Gastrocnemius medialis (tissue), 4 donors: ENCODE measurements at places on chromosomes 16 and 17. TPM values are rescaled to one million over a fixed set of nuclear protein-coding genes. Genes with fewer than 3 reads are reported as not detected.
A peak's percentile ranks its signal among the peaks of the same experiment; 100 is the strongest.

- peaks cover 13% of the 10 kb centered on the region for H3K4me1 ChIP-seq
- DNase-seq, result no peak
- peaks cover under 1% of the 10 kb centered on the region for H3K27me3 ChIP-seq
- no peaks in the 10 kb centered on the region for H3K36me3 ChIP-seq
- H3K27ac ChIP-seq, result no peak overlapping the region
- H3K4me3 ChIP-seq, result no peak overlapping the region
These were observed 6.2 kb upstream of the NOTUM start for GRCh38 chr17:81967244-81967532.

DNA sequence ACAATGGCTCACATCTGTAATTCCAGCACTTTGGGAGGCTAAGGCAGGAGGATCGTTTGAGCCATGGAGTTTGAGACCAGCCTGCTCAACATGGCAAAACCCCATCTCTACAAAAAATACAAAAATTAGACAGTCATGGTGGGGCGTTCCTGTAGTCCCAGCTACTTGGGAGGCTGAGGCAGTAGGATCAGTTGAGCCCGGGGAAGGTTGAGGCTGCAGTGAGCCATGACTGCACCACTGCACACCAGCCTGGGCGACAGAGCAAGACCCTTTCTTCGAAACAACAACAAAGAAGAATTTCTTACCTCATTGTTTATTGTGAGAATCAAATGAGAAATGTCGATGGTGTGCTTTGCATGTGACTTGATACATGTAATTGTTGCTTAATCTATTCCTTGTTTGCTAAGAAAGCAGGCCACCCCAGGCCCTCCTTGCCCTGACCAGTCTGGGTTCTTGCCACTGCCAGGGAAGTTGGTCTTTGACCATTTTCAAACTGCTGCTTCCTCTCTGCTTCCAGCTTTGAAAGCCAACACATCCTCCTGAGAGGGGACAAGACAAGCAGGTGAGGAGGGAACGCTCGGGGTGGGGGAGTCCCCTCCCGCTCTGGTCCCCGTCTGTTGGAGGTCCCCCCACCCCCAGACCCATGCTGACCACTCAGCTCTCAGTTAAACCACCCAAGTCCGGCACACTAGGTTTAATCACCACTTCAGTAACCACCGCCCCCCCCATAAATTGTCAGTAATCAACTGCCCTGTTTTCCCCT lies 47.3 kb upstream of the CPNE2 start:
- no peaks in the 10 kb centered on the region for H3K27me3 ChIP-seq
- DNase-seq, result no peak
- H3K4me3 ChIP-seq, result no peak overlapping the region
- no peak overlapping the region for H3K27ac ChIP-seq
- no peaks in the 10 kb centered on the region for H3K36me3 ChIP-seq
- no peaks in the 10 kb centered on the region for H3K4me1 ChIP-seq

DNA sequence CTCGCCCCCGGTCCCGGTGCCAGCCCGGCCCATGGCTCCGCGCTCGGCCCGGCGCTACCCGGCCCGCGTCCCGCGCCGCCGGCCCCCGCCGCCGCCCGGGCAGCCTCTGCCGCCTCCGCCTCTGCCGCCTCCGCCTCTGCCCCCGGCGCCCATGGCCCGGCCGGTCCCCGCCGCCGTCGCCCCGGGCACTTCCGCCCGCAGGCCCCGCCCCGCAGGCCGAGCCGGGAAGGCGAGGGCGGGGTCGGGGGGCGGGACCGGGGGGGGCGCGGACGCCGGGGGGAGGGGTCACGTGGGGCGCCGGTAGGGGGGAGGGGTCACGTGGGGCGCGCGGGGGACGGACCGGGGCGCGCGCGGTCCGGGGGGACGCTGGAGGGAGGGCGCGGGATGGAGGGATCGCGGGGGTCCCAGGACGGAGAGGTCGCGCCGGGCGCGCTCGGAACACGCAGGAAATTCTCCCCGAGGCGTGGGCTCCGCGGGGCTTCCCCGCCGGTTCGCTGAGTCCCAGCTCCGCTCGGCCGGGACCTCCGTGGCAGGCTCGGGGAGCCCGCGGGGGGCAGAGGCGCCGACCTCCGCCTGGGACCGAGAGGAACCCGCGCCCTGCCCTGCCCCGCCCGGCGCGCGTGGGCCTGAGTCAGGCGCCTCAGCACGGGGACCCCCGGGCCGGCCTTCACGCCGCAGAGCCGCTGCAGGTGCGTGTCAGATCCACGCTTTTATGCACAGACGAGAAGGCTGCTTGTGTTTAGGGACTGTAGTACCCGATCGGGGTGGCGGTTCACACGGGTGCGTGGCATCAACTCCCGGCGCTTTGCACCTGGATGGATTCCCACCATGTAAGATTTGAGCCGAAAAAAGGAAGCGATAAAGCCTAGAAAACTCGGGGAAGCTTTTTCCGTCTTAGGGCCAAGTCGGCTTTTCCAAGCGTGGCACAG lies at the start of gene PGAP6:
PGAP6 (minus strand) TSS at position 190 of the 929 bp plus-strand sequence; CDS start at position 33, 157 bp downstream.
- H3K27me3 ChIP-seq, result no peaks in the 10 kb centered on the region
- H3K4me1 ChIP-seq, result peaks cover 39% of the 10 kb centered on the region
- peak within 1 kb of the TSS; percentile 73 for H3K4me3 ChIP-seq
- H3K36me3 ChIP-seq, result no peaks in the 10 kb centered on the region
- peak; percentile 58 for DNase-seq
- peak within 1 kb of the TSS; percentile 87 for H3K27ac ChIP-seq

DPEP3 gene
- total RNA-seq, result not detected

DNA sequence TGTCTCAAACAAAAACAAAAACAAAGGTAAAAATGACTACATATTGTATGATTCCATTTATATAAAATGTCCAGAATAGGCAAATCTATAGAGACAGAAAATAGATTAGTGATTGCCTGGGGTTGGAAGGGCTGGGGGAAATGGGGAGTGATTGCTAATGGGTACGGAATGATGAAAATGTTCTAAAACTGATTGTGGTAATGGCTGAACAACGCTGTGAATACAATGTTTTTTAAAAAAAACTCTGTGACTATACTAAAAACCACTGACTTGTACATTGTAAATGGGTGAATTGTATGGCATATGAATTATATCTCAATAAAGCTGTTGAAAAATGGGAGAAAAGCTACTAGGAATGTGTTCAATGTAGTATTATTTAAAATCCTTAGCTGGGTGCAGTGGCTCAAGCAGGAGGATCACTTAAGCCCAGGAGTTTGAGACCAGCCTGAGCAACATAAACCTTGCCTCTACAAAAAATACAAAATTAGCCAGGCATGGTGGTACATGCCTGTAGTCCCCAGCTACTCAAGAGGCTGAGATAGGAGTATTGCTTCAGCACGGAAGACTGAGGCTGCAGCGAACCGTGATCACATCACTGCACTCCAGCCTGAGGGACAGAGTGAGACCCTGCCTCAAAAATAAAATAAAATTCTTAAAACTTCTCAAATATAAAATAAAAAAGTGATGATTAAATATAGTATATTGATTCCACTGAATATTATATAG lies 47.9 kb downstream of the TOM1L2 start:
- no peaks in the 10 kb centered on the region for H3K36me3 ChIP-seq
- H3K4me3 ChIP-seq, result no peak overlapping the region
- H3K27me3 ChIP-seq, result no peaks in the 10 kb centered on the region
- no peak for DNase-seq

OR3A3 gene
- total RNA-seq, result not detected
